NCI-H524 (cell line): ENCODE measurements at places on chromosomes 5 and 9.

DNA sequence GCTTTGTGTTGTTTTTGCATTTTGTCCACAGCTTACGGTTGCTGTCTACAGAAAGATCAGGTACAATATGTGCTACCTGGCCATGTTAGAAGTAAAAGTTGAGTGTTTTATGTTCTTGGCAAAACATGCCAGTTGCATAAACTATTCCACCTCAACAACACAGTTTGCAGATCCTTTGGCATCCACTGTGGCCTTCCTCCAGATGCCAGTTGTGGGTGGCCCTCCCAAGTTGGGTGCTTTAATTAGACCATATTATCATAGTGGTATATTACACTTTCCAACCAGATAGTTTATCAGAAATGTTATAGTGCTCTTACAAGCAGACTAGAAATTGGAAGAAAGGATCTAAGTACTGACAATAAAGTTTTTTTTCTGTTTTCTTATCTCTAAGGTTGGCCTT lies 386.9 kb upstream of the KCNN2 start:
- DNase-seq = no peak

DNA sequence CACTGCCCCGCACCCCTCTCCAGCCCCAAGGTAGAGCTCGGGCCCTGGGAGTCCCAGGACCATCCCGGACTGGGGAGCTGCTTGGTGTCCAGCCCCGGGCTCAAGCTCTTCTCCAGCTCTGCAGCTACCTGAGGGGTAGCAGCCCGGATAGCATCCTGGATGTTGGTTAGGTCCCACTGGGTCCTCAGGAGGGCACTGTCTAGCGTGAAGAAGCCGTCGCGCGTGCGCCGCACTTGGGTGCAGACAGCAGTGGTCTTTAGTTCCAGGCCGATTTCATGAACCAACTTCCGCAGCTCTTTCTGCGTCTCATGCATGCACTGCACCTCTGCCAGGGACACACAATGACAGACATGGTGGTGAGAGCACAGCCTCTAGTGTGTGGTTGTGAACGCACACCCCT lies 12.7 kb downstream of the TRUB2 start:
- no peak for DNase-seq

- DNase-seq = no peak
These were observed 267.0 kb downstream of the EBF1 start for GRCh38 chr5:158832731-158833130.

DNA sequence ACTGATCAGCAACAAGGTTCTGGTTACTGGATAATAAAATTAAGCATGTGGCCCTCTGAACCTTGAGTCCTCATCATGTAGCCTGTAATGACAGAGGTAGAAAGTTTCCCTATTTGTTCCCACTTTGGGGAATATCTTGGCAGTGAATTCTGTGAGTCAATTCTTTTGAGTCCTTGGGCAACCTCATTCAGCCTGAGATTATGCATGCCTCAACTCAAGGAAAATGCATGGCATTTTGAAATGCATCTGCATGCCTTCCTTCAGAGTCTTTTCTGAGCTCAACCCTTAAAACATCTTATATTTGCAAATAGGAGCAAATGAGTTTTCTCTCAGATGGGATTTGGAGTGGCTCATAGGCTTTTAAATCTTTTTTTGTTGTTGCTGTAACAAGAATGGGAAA lies 218.1 kb upstream of the CD180 start:
- no peak for DNase-seq

DNA sequence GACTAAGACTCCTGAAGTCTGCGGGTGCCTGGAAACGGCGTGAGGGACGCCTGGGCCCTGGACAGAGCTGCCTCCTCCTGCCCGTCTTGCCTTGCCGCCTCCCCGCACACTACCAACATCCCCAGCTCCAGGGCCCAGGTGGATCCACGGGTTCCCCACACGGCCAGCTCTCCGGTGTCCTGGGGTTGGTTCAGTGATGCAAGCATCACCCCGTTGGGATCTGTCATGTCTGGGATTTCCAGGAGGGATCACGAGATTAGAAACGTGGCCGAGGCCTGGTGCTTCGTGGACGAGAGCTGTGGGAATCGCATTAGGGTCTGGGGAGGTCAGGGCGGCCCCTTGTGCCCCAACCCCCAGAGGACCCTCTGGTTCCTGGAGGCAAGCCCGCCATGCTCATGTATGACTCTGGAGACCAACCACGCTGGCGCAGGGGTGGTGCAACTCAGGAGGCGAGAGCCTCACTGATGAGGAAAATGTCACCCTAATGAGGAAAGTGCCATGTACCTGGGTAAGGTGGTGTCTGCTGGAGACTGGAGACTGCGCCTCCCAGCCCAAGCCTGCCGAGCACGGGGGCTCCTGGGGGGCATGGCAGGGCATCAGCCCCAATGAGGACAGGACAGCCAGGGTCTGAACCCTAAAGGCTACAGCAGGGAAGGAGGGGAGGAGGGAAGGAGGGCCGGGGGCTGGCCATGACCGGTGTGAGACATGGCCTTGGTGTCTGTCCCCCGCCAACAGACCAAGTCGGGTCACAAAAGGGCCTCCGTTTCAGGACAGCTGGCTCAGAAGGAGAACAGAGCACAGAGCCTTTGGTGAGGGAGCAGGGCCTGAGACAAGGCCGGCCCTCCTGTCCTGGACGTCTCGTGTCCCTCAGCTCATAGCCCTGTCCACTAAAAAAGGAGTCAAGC lies 31.9 kb upstream of the SLC6A19 start:
- no peak for DNase-seq

GRCh38 chr9:75812141-75812540 lies 78.3 kb upstream of the PCSK5 start:
- no peak for DNase-seq

DNA sequence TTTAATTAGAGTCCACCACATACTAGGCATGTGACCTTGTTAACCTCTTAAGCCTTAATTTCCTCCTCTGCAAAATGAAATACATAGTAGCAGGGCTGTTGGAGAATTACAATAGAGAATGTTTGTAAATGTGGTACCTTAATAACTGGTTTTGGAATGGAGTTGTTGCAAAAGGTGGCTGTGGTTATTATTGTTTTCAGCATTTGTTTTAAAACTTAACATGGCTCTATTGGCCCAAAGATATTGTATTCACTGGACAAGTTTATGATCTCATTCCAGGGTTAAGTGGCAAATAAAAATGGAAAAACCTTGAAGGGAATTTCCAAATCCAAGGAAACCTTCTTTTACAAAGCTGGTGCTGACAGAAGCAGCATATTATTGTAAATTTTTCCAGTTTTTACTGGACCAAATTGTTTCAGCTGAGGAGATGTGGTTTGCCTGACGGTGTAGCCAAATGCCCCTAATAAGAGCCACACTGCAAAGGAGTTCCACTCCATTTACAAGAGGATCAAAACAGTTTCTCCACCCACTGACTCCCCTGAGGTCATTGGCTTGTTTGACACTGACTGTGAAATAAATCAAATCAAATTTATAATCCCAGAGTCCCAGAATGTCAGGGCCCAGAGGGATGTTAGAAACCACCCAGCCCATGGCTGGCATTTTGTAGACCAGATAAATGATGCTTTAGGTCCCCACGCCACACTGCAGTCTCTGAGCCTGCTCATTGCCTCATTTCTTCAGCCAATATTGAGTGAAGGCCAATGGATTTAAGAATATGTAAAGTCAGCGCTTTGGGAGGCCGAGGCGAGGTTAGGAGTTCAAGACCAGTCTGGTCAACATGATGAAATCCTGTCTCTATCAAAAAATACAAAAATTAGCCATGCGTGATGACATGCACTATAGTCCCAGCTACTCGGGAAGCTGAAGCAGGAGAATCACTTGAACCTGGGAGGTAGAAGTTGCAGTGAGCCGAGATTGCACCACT lies 45.2 kb downstream of the ADRA1B start:
- no peak for DNase-seq

DNA sequence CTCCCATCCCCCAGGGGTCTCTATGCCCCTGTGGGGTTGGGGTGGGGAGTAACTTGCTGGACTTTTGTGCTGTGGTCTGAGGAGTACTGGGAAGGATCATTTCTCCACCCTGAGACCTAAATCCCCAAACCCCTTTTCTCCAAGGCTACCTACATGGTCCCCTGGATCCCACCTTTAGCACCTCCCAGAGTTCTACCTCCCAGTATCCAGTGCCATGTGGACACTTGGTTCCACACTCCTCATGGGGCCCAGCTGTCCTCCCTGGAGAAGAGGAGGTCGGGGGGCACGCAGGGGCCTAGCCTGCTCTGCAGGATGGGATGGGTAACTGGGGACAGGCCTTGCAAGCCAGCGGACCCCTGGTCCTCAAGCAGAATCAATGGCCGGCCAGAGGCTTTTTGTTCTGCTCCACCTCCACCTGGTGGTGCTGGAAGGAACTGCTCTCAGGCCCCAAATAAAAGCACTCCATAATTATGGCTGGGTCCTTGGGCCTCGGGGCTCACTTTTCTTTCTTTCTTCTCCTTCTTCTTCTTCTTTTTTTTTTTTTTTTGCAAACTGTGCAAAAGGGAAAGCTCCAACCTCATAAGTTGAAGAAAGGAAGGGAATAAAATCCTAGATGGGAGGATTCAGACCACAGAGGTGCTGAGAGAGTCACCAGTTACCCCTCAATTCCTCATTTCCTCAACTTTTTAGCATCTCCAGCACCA lies 68.4 kb downstream of the PSD2 start:
- DNase-seq = no peak

DNA sequence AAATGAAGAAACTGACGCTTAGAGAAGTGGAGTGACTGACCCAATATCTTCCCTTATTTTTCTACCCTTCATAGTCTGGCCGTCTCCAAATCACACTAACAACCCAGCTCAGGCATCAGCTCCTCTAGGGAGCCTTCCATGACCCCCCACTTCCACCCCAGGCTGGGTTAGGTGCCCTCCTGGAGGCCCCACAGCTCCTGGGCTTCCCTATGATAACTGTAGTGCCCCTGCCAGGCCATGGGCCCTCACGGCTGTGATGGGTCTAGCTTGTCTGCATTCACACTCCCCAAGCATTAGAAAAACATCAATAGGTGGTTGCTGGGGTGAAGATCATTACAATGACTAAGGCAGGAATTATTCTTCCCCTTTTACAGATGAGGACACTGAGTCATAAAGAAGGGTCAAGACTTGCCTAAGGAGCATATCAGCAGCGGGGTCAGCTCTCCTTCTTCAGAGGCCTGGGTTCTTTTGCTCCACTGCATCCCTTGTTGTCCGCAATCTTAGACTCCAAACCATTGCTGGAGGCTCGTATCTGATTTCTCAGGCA lies 7.3 kb downstream of the CORO2A start:
- DNase-seq = no peak

DNA sequence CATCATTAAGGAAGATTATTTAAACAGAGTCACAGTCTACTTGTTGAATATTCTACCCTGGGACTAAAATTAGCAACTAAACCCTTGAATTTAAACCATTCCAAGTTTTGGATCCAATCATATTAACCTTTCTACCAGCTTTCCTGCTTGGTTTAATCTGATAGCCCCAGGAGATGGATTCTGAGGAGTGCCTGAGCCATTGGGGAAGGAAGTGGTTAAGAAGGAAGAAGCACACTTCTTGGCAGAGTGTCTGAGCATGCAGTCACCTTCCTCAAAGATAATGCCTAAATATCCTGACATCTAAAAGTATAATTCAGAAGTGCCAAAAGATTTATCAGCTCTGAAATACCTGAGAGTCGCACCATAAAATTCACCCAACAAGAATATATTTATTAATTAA lies 74.1 kb upstream of the SNCAIP start:
- no peak for DNase-seq

DNA sequence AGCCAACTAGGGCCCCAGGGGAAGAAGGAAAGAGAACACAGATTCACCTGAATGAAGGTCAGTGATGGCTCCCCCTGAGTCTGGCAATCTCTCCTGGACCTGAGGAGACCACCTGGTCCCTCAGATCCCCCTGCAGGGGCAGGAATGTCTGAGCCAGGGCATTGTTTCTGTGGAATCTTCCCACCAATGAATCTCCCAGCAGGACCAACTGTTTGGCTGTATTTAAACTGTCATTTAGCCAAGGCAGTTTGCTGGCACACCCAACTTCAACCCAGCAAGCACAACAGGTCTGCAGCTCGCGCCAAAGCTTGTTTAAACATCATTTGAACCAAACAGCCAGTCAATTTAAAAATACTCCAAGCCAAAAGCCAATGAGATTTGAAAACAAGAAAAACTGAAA lies 92.6 kb downstream of the SH3TC2 start:
- no peak for DNase-seq

DNA sequence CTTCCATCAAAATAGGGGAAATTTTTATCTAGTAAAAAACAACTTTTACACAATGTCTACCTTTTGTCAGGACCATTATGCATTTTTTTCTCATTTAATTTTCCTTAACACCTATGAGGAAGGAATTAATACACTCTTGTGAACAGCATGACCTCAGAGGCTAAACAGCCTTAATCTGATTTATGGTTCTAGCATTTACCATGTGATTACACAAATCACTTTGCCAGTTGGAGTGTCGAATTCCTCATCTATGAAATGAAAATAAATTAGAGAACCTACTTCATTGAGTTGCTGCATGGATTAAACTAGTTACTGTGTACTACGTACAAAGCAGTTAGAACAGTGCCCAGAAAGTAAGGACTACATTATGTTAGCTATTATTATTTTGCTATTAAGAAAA lies 187.7 kb upstream of the MPDZ start:
- DNase-seq = peak; percentile 65

DNA sequence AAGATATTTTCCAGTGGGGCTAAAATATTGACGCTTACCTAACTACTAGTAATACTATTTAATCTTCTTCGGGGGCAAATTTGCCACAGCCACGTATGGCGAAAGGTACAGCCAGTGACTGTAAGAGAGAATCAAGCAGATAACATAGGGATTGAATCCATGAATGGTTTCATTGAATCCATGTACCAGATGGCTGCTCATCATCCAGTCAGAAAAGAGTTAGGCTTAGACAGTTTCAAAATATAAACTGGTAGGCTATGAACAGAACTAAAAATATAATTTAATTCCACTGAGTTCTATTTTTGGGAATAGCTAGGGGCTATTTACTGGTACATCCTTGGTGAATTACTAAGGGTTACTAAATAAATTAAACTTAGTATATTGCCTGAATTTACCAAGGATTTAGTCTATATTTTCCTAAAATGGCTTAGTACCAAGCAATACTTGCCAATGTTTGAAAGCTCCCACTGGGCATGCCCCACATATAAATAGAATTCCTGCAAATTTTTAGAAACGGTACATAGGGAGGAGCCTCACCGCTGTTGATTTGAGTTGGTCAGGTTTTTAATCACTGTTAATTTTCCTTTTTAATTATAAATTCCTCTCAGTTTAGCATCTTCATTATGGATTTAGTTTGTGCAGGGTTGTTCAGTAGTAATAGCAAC lies 55.8 kb upstream of the VLDLR start:
- no peak for DNase-seq

GRCh38 chr5:76816110-76816831 lies 2.6 kb upstream of the F2RL1 start:
- no peak for DNase-seq

DNA sequence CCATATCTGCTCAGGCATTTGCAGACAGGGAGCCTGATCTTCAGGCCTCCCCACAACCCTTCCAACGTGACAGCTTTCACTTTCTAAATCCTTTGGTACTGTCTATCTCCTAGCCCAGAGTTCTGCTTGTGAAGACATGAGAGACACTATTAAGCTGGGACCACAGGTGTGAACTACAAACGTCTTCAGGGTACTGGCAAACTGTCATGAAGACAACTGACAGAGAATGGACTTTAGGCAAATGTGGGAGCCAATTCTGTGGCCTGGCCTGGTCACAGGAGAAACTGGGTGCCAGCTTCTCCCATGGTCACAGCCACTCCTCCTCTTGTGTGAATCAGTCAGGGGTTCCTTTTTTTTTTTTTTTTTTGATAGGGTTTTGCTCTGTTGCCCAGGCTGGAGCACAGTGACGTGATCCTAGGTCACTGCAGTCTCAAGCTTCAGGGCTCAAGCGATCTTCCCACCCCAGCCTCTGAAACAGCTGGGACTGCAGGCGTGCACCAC lies 10.4 kb downstream of the TRIM14 start:
- DNase-seq = no peak

GRCh38 chr5:72161951-72162350 lies 54.7 kb downstream of the MAP1B start:
- DNase-seq = no peak
